Lung (tissue), 17 donors: ENCODE measurements at places on chromosomes 11 and 22.

DNA sequence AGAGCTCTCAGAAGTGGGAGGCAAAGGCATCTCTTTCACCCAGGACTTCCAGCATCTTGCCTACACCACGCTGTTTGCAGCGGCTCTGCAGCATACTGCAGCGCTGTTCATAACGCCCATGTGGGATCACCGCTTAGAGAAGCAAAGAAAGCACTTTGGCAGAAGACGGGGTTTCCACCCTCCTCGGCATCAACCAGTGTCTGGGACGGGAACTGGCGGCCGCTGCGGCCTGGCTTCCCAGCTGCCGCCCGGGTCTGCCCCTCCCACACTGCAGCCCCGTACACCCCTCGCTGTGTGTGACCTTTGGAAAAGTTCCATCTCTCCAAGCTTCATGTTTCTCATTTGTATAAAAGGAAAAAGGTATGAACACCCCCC lies 545 bp upstream of the TIRAP start:
- DNase-seq: peak; percentile 73

DNA sequence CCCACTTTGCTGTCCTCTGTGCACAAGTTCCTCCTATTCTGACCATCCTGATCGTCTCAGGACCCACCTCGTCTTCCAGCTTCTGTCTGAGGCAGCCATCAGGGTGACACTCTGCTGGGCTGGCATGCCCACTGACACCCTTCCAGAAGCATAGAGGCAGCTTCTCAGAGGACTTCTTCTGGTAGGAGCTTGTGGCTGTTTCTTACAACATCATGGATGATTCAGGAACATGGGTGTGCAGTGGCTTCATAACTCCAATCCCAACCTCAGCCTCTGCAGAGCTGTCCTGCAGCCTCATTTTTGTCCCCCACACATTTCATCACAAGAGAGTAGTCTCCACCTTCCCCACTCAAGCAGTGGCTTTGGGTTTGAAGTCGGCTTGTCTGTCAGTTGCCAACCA lies 20.9 kb upstream of the CTR9 start:
- DNase-seq: no peak

DNA sequence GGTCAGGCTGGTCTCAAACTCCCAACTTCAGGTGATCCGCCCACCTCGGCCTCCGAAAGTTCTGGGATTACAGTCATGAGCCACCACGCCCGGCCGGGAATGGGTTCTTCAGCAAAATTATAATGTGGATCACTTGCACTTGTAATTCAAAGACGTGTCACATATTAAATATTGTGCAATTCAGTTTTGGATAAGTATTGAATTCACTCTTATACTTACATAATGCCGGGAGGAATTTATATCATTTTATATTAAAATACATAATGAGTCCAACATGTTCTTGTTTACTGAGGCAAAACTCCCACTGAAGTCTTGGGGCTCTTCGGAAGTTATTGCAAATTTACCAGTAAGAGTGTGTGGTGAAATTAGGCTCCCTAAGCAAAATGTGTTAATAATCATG lies 635.2 kb upstream of the LUZP2 start:
- DNase-seq: no peak

DNA sequence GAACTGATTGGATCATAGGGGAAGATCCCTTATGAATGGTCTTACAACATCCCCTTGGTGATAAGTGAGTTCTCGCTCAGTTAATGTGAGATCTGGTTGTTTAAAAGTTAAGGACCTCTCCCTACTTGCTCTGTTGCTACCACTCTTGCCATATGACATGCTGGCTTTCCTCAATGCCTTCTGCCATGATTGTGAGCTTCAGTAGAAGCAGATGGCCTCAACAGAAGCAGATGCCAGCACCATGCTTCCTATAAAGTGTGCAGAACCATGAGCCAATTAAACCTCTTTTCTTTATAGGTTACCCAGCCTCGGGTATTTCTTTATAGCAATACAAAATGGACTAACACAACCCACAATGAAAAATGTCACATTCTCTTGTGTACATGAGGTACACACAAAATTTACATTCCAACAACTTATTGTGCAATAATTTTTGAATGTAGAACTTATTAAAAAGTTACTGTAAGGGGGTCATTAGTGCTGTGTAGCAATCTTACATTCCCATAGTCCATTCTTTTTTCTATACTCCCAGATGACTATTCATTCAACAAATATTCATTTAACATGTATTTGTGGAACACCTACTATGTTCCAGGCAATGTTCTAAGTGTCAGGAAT lies 10.3 kb downstream of the CYP2R1 start:
- no peak for DNase-seq

DNA sequence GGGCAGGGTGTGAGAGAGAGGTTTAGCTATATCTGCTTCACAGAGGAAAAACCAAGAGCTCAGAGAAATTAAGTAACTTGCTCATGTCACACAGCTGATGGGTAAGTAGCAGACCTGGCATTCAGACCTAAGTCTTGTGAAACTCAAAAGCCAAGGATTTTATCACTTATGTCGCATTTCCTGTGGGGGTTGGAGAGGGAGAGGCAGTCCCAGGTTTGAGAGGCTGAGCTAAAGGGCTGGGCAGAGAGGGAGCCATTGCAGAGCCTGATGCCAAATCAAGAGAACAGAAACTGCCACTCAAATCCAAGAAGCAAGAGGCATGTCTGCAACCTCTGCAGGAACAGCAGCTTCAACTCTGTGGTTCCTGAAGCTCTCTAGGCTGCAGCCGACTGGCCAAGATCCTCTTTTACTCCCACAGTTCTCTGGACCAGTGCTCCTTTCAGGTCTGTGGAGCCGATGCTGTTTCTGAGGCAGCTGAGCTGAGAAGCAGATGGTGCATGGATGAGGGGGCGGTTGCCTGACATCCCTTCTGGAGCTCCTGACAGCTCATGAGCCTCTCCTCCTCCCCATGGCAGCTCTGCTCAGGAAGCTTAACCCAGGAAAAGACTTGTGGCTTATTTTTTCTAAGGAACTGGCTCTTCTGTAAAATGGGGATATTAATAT lies 47.6 kb upstream of the NAV2 start:
- peak; percentile 75 for DNase-seq
